ENCODE measurements at places on chromosomes 6 and 20.

GRCh38 chr6:53765270-53765669 is 29.5 kb upstream of the LRRC1 start:
- no peak for DNase-seq

DNA sequence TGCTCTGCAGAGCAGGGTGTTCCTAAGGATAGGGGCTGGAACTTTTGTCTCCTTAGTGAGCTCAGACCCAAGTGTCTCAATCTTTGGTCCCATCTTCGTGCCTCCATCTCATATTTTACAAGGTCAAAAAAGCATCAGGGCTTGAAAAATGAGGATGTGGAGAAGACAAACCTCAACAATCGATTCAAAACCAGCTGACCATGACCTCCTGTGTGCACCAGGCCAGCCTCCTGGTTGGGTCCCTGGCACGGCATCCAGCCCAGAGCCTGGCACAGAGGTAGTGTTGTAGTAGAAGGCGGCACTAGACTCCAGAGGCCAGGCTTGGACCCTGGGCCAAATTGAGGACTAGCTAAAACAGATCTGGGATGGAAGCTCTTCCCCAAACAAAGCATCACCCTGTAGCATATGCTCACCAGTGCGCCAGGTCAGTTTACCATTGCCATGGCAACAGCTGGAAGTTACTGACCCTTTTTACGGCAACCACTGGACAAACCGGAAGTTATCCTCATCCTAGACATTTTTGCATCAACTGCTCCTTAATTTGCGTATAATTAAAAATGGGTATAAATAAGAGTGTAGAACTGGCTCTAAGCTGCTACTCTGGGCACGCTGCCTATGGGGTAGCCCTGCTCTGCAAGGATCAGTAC is 69.3 kb upstream of the BLCAP start:
- peak; percentile 54 for DNase-seq

- DNase-seq, result no peak
Observed at GRCh38 chr6:169907419-169908115, 156.1 kb downstream of the ERMARD start.

GRCh38 chr20:35187584-35188190 is 15.8 kb downstream of the PROCR start:
- DNase-seq, result no peak

GRCh38 chr20:62500237-62500864 is 24.6 kb upstream of the GATA5 start:
- DNase-seq, result peak; percentile 53

DNA sequence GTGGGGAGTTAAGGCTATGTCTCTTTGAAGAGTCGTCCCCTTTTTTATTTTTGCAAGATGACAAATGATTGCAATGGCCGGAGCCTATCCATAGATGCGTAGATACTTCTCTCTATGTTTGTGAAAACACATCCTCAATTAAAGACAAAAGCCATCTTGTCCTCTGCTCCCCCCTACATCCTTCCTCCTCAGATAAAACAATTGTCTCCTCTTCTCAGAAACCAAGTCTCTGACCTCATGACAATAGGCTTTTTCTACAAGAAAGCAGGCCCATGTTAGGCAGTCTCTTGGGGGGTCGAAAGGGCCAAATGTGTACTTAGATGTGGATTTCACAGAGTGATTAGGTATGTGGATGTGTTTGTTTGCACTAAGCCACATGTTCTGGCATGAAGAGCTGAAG is 51.1 kb upstream of the SSTR4 start:
- no peak for DNase-seq

- no peak for DNase-seq
Observed at GRCh38 chr20:53163486-53163885, 191.3 kb downstream of the TSHZ2 start.

- peak; percentile 37 for DNase-seq
Observed at GRCh38 chr6:126118058-126118755, 131.9 kb downstream of the TRMT11 start.

DNA sequence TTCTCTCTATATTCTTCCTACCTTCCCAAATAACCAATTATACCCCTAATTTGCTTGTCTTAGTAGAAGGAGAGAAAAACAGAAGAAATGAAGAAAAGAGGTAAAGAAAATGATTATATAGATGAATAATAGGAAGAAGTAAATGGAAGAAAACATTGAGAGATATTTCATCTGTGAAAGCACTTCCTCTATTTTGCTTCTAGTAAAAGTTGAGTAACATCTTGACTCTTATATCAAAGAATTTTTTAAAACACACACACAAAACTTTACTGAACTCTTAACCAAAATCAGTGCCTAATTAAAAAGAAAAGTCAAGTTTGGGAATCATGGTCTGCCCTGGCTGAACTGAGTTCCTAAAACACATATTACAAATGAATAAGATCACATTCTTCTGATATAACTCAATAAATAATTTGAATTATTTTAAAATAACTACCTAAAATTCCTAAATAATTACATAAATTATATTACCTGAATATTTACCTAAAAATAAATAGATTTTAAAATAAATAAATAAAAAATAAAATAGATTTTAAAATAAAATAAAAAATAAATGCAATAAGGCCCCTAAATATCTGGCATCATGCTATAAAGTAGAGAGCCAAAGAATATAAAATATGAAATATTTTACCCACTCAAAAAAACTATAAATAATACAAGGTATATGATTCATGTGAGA is 8.8 kb downstream of the SLC17A2 start:
- no peak for DNase-seq

GRCh38 chr6:68458447-68458846 is 176.6 kb upstream of the ADGRB3 start:
- no peak for DNase-seq

DNA sequence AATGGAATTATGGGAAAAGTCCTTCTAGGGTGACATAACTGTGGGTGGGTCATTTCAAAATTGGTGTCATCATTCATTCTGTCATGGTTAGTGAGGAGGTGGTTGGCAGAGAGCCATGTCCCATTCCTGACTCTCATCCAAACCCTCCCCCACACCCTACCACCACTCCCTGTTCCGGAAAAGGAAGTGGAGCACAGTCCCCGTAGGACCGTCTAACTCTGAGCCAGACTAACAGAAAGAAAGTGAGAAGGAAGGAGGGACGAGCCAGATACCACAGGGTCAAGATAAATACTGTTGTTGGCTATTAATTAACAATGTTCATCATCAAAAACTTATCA is 4.8 kb downstream of the TRIM10 start:
- DNase-seq, result no peak

DNA sequence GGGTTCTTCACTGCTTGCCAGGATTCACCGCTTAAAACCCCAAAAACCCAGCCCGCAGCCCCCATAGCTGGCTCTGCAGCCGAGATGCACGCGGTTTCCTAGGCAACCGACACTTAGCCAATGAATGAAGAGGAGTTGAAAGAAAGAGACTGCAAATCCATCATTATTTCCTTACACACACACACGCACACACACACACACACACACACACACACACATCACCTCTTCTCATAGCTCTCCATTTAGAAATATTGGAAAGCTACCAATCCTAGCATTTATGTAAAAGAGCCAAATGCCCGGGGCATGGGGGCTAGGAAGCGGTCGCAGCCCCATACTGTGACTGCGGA is 3.4 kb upstream of the TUBB2B start:
- peak; percentile 73 for DNase-seq

- DNase-seq, result no peak
Observed at GRCh38 chr6:144564202-144564601, 279.1 kb downstream of the UTRN start.

DNA sequence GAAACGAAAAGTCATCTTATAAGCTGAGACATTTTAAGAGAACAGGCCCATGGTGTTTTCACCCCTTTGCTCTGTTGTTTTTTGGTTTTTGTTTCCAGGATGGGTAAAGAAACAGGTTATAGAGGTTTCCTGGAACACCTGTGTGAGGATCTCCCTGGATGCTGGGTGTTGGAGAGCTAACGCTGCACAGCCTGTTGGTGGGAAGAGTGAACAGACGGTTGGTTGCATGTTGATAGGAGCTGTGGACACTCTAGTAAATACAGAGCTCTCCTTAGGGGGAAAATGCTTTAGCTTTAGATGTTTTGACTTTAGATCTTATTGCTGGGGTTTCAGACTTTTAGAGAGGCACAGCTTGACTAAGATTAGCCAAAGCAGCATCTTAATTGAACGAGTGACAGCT is 235.2 kb downstream of the SOX4 start:
- DNase-seq, result no peak

GRCh38 chr6:133240511-133241085 is 559 bp upstream of the EYA4 start:
- DNase-seq, result peak; percentile 88

Measured in SK-N-DZ (cell line).